Activated effector memory CD4-positive, alpha-beta T cell treated with Interleukin-2 at 50 U/mL for 16 hours (primary cell): ENCODE measurements at places on chromosomes 12 and 14.
A peak's percentile ranks its signal among the peaks of the same experiment; 100 is the strongest.

DNA sequence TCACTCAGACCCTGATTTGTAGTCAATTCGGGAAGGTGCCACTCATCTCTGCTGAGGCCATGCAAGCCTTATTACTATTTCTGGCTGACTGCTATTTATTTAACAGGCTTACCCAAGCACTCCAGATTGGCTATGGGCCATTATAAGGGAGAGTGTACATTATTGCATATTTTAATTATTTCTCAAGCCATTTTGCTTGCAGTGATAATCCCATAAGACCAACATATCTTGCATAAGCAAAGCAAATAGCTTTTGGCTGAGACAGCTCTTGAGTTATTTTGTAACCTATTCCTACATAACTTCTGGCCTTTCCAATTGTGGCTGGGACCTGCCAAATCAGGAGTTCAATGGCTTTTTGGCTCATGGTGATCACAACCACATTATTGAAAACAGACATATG is 509.6 kb upstream of the USP15 start:
- DNase-seq: no peak

DNA sequence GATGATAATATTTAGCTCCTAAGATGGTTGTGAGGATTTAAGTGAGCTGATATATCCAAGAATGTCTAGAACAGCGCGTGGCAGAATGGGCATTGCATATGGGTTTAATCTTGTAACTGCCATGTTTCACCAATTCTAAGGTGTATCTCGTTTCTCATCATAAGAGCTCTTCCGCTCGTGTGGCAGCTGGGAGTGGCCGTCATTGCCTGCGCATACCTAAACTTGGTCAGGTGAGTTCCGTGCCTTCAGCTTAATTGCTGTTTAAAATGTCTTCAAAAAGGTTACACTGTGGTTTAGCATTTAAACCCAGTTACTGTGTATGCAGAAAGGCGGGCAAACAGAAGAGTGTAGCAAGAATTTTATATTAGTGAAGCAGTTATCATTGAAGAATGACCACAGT is 4.5 kb upstream of the AQP2 start:
- no peak for DNase-seq

- DNase-seq: no peak
These were observed 15.7 kb downstream of the CAPZA3 start for GRCh38 chr12:18753481-18754123.

- no peak for DNase-seq
These were observed 18.2 kb upstream of the ANAPC7 start for GRCh38 chr12:110421701-110422100.

DNA sequence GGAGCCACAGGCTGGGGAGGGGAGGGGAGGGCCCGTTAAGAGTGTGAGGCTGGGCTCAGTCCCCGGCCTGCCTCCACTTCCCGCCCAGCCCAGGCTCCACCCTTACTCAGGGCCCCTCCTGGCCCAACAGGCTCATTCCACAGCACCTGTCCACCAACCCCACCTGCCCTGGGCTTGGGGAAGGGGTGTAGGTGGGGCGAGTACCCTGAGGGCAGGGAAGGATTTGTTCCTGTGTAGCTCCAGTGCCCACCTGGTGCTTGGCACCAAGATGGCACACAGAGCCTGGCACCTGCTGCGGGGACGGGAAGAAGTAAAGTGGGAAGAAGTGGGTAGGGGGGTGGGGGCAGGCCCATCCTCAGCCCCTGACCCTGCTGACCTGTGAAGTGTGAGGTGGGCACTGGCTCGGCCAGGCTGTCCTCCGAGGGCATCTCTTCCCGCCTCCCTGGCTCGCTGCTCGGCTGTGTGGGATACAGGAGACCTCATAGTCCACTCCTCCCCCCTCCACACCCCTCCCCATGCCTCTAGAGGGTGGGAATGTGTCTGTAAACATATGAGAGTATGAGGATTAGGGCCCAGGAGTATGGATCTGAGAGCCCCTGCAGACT is 35.1 kb downstream of the NCKAP5L start:
- DNase-seq: no peak

GRCh38 chr12:85516039-85516438 is 236.0 kb downstream of the ALX1 start:
- DNase-seq: no peak

- DNase-seq: no peak
These were observed 27.6 kb downstream of the NCKAP5L start for GRCh38 chr12:49800421-49801140.

DNA sequence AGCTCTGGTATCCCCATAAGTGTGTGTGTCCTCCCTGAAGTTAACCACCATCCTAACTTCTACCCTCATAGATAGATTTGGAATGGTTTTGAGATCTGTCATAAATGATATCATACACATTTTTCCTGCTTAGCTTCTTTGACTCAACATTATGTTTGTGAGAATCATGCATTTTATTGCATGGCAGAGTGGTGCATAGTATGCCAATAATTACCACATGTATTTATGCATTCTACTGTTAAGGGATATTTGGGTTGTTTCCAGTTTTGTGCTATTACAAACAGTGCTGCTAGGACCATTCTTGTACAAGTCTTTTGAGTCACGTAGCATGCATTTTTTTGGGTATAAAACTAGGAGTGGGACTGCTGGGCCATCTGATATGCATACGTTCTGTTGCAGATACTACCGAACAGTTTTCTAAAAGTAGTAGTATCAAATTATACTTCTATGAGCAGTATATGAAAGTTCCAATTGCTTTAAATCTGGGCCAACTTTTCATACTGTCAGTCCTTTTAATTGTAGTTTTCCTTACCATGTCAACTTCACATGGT is 13.4 kb downstream of the GRIP1 start:
- DNase-seq: no peak

- no peak for DNase-seq
These were observed 2.1 kb downstream of the UNG start for GRCh38 chr12:109099431-109100020.

DNA sequence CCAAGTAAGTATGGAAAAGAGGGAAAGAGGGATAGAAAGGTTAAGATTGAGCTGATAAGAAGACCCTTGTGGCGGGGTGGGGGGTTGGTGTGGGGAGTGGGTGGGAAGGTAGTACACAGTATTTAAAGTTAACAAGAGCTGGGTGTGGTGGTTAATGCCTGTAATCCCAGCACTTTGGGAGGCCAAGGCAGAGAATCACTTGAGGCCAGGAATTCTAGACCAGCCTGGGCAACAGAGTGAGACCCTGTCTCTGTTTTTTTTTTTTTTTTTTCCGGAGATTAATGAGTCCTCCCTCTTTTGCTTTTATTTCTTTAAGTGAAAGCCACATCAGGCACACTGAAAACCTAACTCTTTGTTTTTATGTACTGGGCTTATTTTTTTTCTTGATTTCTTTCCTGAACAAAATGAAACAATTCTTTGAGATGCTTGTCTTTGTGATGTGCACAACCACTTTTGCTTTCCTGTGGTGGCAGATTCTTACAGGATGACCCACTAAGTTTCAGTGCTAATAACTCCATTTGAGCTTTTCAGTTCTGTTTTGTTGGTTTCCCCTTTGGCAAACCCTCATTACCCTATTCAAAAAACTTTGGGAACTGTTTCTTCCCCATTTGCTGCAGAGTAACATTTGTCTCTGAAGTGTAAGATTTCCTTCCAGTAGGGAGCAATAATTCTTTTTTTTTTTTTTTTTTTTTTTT is 54.8 kb downstream of the WNK1 start:
- no peak for DNase-seq

DNA sequence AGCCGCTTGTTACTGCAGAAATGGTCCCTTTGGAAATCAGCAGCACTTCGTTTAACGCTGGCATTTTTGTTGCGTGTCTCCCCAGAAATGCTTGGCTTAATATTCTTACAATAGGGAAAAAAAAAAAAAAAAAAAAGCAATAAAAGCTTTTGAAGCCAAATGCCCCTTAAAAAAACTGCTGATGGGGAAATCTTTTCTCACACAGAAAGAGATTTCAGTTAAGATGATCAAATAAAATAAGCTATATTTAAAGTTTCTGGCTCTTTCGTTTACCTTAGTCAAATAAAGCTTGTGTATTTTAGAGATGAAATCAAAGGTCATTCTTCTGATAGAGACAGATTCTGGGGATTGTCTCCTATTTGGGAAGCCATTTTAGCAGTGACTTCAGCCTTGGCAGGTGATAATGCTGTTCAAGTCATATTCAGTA is 52.4 kb upstream of the FRS2 start:
- DNase-seq: no peak

GRCh38 chr12:56286044-56286830 is 13.9 kb downstream of the CS start:
- no peak for DNase-seq

- DNase-seq: peak; percentile 27
These were observed 11.7 kb upstream of the FBXL14 start for GRCh38 chr12:1606021-1606622.

- DNase-seq: no peak
These were observed 277.9 kb upstream of the E2F7 start for GRCh38 chr12:77343291-77343690.

GRCh38 chr14:72528059-72528862 is 365.6 kb downstream of the DPF3 start:
- no peak for DNase-seq

DNA sequence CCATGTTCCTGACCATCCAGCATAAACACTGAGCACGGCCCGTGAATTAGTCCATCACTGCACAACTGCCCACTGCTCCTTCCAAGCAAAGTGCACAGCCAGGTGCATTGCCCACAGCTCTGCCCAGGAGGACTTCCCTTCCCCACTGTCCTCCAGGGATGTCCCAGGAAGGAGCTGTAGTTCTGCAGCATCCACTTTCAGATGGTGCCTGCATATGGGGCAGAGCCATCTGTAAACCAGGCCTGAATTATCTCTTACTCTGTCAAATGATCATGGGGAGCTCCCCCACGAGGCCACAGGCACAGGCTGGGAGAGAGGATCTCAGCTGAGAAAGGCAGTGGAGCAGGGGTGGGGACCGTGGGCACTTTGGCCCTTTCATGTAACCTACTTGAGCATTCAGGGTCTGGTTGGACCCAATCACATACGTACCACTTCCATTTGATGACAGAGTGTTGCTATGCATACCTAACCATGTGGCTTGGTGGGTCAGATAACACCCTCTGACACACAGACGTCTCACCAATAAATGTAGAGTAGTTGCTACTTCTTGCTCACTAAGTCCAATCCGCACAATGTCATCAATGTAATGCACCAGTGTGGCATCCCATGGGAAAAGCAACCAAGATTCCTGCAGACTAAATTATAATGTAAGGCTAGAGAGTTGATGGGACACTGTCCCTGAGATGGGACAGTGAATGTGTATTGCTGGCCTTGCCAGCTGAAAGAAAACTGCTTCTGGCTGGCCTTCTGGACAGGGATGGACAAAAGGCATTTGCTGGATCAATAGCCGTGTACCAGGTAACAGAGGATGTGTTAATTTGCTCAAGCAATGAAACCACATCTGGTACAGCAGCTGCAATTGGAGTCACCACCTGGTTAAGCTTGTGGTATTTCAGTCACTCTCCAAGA is 113.8 kb upstream of the C14orf180 start:
- no peak for DNase-seq

DNA sequence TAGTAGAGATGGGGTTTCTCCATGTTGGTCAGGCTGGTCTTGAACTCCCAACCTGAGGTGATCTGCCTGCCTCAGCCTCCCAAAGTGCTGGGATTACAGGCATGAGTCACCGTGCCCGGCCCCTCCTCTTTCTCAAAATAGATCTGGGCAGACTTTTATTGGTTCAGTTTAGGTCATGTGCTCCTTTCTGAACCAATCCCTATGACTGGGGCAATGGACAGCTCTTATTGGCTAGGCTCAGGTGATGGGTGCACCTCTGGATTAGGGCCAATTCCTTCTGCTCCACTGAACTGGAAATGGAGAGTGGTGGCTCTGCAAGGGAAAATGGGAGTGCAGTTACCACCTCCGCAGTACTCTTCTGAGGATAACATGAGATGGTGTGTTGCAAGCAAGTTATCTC is 6.2 kb upstream of the ATP6V0A2 start:
- no peak for DNase-seq

DNA sequence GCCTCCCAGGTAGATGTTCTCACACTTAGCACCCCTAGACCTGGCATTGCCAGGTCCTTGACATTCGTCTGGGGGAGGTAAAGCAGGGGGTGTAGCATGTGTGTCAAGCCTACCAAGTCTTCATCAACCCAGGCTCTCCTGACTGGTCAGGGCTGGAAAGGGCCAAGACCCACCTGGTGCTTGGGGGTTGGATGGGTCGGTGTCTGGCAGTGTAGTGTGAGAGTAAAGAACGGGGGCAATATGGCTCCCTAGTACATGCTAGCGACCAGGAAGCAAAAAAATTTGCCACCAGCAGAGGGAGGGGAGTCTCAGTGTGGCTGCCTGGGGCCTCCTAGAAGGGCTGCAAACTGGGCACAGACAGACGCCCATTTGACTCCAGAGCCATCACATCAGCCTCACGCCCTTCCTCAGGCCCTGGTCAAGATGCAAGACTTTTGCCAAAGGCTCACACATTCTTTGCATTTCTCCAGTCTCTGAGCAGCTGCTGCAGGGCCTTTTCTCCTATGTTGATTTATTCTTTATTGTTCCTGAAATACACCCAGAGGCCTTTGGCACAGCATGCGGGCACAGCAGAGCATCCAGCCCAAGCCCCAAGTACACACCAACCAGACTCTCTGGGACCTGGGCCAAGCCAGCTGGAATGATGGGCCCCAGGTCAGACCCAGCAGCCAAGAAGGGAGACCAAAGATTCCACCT is 38.3 kb upstream of the PNMA1 start:
- no peak for DNase-seq

DNA sequence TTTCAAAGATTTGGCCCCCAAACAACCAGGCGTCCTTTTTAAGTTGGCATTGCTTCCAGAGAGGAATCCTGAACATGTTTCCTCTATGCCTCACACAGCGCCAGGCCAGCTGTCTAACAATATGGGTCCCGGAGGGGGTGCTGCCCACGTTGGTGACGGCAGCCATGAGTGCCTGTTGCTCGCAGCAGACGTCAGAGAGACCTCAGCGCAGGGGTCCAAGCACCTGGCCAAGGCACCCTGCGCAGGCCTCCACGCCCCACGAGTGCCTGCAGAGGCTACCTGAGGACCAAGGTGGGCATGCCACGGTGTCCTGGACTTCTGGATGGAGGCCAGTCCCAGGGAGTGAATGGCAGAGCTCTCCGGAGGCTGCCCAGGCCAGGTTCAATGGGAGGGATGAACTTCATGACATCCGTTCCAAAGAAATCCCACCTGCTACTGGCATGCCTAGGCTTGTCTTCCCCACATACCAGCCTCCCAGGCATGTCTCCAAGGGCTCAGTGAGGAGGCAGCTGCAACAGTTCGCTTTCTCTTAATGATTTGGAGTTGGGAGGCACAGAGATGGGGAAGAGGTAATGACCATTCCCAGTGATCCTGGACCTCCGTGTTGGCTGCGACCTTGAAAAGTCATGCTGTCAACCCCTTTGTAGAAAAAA is 11.6 kb upstream of the FOXN3 start:
- DNase-seq: no peak

GRCh38 chr14:74974364-74975058 is 19.1 kb upstream of the PGF start:
- DNase-seq: no peak

GRCh38 chr14:63051301-63051700 is 6.0 kb upstream of the KCNH5 start:
- no peak for DNase-seq

DNA sequence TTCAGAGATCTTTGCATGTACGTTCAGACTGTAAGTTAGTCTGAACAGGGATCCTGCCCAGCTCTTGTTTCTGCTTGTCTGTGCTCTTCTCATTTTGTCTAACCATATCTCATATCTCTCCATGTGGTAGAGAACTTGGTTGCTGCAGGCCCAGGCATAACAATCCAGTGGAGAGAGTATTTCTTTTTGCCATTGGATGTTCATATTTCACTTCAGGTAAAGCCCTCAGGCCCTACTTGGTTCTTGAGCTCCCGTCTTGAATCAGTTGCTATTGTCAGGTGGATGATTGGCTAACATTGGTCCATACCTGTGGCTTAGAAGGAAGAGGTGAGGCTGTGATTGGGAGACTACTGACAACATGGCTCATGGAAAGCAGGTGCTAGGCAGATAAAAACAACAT is 357.7 kb upstream of the FLRT2 start:
- DNase-seq: no peak
